ENCODE measurements at places on chromosomes 11 and 22.

DNA sequence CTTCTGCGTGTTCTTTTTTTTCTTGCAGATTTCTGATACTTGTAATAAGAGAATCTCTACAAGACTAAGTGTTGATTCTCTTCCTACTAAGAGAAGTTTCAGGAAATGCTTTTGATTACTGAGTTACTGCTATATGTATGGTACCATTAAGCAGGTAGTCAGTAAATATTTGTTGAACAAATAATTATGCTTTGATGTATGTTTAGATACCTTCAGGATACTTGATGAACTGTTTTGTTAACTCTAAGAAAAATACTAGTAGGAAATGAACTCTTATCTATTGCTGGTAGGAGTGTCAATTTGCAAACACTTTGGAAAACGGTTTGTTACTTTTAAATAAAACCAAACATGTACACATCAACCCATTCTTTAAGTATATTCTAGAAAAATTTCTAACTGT is 90.6 kb downstream of the TMEM135 start:
- no peak for DNase-seq

- peak; percentile 36 for DNase-seq
Measured at GRCh38 chr11:68255526-68255925, 16.2 kb downstream of the C11orf24 start.

GRCh38 chr11:95924414-95924760 is 480 bp upstream of the MTMR2 start:
- peak; percentile 36 for DNase-seq

GRCh38 chr11:130237282-130238006 is 77.3 kb downstream of the ZBTB44 start:
- DNase-seq: no peak

DNA sequence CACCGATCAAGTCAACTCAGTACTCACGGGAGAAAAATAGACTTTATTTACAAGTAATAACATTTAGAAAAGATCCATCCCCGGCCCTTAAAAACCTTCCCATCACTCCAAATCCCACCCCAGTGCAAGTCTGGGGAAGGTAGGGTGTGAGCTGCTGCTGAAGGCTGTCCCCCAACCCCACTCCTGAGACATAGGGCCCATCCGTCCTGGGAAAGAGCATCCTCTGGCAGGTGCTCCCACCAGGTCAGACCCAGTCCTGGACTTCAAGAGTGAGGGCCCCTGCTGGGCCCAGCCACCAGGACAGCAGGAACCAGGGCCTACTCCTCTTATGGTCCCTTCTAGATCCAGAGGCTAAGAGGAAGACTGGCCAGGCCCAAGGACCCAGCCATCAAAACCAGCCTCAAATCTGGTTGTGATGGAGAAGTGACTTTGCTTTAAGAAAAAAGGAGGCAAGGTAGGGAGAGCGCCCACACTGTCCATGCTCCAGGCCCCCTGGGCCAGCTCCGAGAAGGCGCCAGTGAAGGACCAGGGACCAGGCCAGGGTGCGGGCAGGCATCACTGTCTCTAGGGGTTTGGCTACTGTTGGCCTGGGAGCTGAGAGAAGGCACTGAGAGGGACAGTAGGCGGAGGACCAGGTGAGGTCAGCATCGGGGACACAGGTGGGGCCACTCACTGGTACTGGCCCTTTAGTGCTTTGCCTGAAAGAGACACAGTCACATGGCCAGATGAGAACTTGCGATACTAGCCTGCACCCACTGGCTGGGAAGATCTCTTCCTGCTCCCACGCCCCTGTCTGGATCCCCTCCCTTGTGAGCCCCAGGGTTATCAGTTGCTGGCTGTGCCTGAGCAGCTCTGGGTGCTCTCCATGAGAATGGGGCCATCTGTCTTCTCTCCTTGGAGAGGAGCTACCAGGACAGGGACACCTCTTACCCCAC is 4.4 kb downstream of the IL18BP start:
- no peak for DNase-seq

DNA sequence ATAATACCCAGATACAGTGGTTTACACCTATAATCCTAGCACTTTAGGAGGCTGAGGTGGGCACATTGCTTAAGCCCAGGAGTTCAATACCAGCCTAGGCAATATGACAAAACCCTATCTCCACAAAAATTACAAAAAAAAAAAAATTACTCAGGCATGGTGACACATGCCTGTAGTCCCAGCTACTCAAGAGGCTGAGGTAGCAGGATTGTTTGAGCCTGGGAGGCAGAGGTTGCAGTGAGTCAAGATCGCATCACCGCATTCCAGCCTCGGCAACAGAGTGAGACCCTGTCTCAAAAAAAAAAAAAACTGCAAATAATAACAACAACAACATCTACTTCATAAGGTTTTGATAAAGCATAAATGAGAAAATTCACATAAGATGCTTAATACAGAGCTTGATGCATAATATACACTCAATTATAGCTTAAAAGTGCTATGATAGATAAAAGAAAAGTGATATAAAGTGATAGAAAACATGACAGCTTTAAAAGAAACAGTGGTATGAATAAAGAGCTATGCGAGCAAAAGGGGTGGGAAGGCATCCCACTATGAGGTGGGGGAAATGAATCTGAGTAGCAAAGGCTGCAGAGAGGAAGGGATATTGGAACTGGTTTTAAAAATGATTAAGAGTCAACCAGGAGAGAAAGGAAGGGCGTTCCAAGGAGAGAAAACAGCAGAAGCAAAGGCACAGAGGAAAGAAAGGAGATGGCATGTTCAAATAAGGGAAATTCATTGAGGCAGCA is 197.6 kb downstream of the KIF18A start:
- no peak for DNase-seq

DNA sequence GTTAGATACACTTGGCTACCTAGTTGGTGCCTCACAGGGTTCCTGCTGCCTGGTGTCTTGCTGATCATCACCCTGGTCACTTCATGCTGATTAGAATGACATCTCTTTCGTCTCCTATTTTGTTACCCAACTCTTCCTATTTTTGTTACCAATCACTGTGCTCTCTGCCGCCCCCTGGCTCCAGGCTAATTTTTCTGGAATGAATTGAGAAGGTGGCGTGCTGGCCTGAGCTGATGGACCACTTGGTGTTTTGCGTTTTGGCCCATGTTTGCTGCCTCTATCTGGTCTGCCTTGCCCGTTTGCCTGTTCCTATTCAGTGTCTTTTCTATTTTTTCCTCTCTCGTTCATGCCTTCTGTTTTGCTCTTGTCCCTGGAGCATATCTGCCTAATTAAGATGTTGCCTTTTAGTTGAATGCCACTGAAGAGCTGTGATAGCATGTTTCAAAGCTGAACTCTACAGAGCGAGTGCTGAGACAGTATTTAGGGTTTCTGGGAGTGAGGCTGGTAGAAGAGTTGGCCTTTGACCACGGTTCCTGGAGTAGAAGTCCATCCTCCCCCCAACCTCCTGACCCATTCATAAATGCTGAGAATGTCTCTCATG is 5.9 kb upstream of the ATF4 start:
- DNase-seq: peak; percentile 58

GRCh38 chr22:49238181-49239141 is 589.2 kb downstream of the BRD1 start:
- DNase-seq: no peak

DNA sequence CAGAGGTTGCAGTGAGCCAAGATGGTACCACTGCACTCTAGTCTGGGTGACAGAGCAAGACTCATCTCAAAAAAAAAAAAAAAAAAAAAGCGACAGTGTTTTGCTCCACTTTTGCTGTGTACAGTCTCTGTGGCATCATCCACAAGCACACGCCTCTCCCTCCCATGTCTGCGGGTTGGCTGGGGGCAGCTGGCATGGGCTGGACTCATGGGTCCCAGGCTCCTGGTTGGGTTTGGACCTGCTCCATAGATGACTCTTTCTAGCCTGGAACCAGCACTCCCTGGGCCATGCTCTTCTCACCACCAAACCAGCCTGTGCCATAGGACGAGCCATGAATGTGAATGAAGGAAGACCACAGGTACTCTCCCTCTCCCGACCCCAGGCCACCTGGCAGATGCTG is 7.9 kb upstream of the WNT11 start:
- no peak for DNase-seq

GRCh38 chr11:129637473-129637872 is 178.2 kb upstream of the TMEM45B start:
- DNase-seq: peak; percentile 39
